ENCODE measurements at places on chromosomes 2 and 18. TPM values are rescaled to one million over a fixed set of nuclear protein-coding genes. Genes with fewer than 3 reads are reported as not detected.
A peak's percentile ranks its signal among the peaks of the same experiment; 100 is the strongest.

- no peak overlapping the region for H3K4me3 ChIP-seq
- H3K27me3 ChIP-seq, result peaks cover 13% of the 10 kb centered on the region
- no peaks in the 10 kb centered on the region for H3K36me3 ChIP-seq
- no peak overlapping the region for H3K27ac ChIP-seq
- H3K4me1 ChIP-seq, result no peaks in the 10 kb centered on the region
- DNase-seq, result no peak
These were observed 8.8 kb upstream of the SNTG2 start for GRCh38 chr2:941871-942270.

DNA sequence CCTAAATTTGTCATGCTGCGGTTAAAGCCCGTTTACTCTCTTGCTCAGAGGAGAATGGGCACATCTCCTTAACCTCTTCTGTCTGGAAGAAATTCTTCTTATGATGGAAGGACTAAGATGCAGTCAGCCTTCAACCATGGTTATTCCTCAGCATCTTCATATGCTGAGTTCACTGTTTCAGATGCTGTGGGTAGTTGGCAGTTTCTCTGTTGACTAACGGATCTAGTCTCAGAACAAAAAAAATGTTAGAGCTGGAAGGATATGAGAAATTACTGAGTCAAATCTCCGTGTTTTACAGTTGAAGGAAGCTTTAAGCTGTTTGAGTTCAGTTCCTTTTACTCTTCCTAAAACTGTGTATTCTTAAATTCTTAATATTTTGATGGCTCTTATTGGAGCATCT, 43.6 kb upstream of the PGAP1 start:
- H3K36me3 ChIP-seq, result no peaks in the 10 kb centered on the region
- H3K4me3 ChIP-seq, result no peak overlapping the region
- no peaks in the 10 kb centered on the region for H3K27me3 ChIP-seq
- no peaks in the 10 kb centered on the region for H3K4me1 ChIP-seq
- H3K27ac ChIP-seq, result no peak overlapping the region
- DNase-seq, result no peak

DNA sequence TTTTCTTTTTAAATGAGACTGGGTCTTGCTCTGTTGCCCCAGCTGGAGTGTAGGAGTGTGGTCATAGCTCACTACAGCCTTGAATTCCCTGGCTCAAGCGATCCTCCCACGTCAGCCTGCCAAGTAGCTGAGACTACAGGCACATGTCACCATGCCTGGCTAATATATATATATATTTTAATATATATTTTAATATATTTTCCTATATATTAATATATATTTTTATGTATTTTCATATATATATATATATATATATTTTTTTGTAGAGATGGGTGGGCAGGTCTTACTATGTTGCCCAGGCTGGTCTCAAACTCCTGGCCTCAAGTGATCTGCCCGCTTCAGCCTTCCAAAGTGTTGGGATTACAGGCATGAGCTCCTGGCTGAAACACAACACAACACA, 144.5 kb upstream of the GATA6 start:
- DNase-seq, result no peak
- peaks cover 30% of the 10 kb centered on the region for H3K4me1 ChIP-seq
- no peaks in the 10 kb centered on the region for H3K27me3 ChIP-seq
- H3K36me3 ChIP-seq, result no peaks in the 10 kb centered on the region

DNA sequence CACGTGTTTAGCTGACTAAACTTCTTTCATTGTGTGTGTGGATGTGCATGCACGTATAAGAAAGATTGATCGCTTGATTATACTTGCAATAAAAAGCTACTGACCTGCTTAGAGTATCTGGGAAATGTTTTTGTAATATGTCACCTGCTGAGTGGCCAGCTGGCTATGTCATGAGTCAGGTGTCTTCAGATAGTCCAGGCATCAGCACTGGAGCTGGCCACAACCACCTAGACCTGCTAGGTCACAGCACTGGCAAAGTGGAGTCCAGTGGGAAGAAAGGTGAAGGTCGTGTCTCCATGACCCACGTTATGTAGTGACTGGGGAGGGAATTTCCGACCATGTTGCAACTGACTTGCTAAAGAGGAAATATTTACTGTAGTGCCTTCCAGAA, 147.0 kb downstream of the ESCO1 start:
- H3K36me3 ChIP-seq, result no peaks in the 10 kb centered on the region
- no peak overlapping the region for H3K4me3 ChIP-seq
- peaks cover 7% of the 10 kb centered on the region for H3K4me1 ChIP-seq

DNA sequence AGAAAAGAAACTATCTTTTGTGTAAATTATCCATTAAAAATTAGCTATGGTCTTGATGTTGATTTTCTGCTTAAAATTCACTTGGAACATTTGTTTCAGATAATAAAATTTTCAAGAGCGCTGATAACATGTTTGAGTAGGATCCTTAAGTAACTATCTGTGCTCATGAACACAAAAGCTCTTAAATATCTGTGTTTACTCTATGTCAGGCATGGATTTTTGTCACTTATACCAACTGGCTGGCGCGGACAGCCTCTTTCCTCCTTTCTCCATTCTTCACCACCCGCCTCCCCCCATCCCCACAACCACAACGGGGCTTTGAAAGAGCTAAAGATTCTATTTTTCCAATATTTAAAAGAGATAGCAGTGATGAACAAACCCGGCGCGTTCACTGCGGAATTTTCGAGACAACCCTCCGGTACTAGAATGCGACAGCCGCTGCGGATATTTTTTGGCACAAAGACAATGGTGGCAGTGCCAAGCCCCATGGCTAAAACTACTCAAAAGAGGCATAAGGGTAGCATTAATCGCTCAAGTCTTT, 181.5 kb downstream of the TCF4 start:
- no peak overlapping the region for H3K27ac ChIP-seq
- peaks cover 29% of the 10 kb centered on the region for H3K4me1 ChIP-seq
- no peak overlapping the region for H3K4me3 ChIP-seq
- H3K36me3 ChIP-seq, result no peaks in the 10 kb centered on the region
- DNase-seq, result no peak
- no peaks in the 10 kb centered on the region for H3K27me3 ChIP-seq

GRCh38 chr2:238370823-238371372, 50.6 kb downstream of the TRAF3IP1 start:
- DNase-seq, result peak; percentile 80
- no peak overlapping the region for H3K4me3 ChIP-seq
- no peaks in the 10 kb centered on the region for H3K36me3 ChIP-seq
- H3K4me1 ChIP-seq, result no peaks in the 10 kb centered on the region

DNA sequence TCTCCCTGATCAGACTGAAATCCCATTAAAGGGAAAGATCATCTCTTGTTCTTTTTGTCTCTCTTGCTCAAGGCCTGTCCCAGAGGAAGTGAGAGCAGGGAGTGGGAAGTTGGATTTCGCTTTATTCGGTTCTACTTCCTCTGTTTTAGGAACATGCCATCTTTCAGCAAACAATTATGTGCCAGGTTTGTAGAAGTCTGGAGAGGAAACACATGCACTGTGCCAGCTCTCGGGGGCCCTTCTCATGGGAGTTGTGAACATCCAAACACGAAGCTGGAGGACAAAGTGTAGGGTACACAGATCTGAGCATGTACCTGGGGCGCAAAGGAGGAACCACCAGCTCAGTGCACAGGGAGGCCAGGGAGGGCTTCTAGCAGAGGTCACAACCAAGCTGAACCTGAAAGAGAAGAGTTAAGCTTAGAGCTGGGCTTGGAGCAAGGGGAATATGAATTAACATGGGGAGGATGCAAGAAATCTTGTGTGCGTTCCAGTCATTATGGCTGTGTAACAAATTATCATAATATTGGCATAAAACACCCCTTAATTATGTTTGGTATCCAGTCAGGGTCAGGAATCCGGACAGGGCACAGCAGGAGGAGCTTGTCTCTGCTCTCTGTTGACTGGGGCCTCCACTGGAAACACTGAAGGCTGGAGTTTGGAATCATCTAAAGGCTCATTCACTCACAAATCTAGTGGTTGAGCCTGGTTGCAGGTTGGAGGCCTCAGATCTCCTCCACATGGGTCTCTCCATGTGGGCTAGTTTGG, 128.6 kb downstream of the ZFP36L2 start:
- H3K4me3 ChIP-seq, result no peak overlapping the region
- H3K4me1 ChIP-seq, result peaks cover 7% of the 10 kb centered on the region
- no peaks in the 10 kb centered on the region for H3K27me3 ChIP-seq
- H3K36me3 ChIP-seq, result no peaks in the 10 kb centered on the region
- no peak overlapping the region for H3K27ac ChIP-seq
- no peak for DNase-seq

The CCDC74B gene
- 17.0 TPM for total RNA-seq

The TACR1 gene
- not detected for total RNA-seq

DNA sequence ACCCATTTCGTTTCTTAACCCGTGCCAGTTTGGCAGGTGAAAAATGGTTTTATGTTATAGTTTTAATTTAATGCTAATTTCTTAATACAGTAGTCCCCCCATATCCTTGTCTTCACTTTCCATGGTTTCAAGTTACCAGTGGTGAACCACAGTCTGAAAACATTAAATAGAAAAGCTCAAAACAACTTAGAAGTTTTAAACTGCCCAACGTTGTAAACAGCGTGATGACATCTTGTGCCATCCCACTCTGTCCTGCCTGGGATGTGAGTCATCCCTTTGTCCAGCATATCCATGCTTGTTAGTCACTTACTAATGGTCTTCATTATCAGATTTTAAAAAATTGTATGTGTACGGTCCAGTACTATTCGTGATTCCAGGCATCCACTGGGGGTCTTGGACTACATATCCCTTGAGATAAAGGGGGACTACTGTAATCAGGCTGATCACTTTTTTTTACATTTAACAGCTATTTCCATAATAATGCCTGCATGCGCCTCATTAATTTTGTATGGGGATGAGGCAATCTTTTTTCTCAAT, 31.9 kb downstream of the SLC66A3 start:
- peaks cover 45% of the 10 kb centered on the region for H3K36me3 ChIP-seq
- H3K4me3 ChIP-seq, result no peak overlapping the region
- no peaks in the 10 kb centered on the region for H3K4me1 ChIP-seq
- no peaks in the 10 kb centered on the region for H3K27me3 ChIP-seq
- peak; percentile 77 for DNase-seq
- no peak overlapping the region for H3K27ac ChIP-seq

The FOXD4L1 gene
- total RNA-seq, result 1.2 TPM

The CFAP65 gene
- 0.07 TPM for total RNA-seq
